ENCODE measurements at places on chromosomes 4 and X.

- no peak for DNase-seq
Measured at GRCh38 chrX:155577682-155578081, 35.1 kb downstream of the TMLHE start.

DNA sequence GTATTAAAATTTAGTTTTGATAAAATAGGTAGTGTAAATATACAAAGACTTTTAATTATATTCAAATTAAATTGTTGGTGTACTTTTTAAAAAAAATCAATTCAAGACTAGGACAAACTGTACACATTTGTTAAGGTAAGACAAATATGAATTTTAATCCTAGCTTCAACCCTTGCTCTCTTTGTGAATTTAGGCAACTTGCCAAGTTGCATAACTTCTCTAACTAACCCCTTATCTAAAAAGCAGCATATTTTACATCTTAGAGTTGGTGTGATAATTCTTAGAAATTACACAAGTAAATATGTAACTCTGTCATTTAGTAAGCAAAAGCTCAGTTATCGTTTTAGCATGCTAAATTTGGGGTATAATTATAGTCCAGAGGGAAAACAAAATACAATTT lies 78.1 kb upstream of the FSTL5 start:
- no peak for DNase-seq

DNA sequence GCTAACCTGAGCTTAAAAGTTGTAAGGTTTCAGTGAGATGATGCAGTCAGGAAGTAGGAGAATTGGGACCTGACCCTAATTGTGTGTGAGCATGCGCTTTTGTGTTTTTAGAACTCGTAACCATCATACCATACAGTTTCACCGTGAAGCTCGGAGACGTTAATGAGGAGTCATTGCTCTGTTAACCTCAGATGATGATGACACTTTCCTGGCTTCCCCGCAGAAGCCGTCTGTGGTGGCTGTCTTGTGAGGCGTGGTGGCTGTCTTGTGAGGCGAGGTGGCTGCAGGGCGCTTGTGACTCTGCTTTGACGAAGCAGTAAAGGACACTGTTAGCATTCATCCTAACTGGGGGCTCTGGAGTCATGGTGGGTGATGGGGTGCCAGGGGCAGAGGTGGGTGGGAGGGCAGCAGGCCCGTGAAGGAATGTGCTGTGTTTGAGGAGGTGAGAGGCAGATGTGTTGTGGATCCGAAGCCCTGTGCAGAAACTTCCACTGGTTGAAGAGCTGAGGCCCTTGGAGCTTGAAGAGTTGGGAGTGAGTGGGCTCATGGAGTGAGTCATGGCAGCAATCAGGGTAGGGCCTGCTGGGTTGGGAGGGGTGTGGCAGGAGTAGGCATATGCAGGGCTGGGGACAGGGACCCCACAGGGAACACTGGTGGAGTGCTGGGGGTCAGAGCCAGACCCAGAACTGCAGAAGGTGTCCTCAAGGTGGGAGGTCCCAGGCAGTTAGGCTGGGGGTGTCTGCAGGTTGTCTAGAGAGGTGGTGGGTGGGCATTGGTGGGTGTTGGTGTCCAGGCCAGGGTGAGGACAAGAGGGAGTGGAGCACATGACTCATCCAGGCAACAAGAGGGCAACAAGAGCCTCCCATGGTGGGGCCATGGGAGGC lies 57.4 kb downstream of the NSD2 start:
- DNase-seq, result no peak

- DNase-seq, result no peak
Measured at GRCh38 chrX:118558926-118559325, 63.3 kb downstream of the DOCK11 start.

DNA sequence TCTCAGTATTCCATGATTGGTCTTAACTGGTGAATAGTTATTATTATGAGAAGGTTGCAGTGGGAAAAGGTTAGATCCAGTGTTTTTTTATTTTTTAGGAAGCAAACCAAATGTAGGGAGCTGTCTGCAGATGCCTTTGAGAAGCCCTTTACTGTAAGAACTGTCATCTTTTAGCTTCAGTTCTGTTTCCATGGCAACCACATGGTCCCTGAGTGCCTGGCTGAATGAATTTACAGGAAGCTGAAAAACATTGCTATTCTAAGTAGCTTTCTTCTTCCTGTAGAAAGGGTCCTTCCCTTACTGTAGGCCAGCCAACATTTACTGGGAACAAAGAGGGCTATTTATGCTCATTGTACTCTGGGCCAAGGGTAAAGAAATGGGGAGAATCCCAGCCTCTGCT lies 103.3 kb downstream of the DCLK2 start:
- DNase-seq, result no peak

DNA sequence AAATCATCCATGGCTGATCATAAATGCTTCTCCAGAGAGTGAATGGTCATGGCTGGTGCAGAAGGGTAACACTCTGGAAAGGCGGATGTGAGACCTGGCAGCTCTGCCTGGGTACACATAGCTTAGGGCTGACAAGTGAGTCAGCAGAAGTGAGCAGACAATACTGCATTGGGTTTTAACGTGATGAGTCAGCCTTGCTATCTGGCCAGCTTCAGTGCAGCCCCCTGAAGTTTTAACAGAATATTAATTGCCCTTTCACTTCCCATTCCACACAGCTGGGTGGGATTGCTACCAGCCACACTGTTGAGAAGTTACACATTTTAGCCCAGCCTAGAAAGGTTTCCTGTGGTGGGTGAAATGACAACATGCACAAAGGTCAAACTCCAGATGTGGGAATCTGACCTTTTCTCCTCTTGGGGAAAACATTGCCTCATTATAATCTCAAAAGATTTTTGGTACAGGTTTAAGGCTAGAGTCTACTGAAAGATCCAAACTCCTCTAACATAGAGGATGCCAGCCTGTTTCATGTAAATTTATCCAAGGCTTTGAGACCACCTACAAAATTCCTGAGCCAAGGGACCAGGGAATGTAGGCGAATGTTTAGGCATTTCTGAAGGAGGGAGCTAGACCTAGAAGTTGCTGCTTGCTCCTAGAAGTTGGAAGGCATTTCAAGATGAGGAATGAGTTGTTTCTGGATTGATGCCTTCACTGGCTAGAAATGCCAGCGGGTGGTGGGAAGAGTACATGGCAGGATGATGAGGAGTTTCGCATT lies 230.3 kb upstream of the PGRMC2 start:
- peak; percentile 56 for DNase-seq

DNA sequence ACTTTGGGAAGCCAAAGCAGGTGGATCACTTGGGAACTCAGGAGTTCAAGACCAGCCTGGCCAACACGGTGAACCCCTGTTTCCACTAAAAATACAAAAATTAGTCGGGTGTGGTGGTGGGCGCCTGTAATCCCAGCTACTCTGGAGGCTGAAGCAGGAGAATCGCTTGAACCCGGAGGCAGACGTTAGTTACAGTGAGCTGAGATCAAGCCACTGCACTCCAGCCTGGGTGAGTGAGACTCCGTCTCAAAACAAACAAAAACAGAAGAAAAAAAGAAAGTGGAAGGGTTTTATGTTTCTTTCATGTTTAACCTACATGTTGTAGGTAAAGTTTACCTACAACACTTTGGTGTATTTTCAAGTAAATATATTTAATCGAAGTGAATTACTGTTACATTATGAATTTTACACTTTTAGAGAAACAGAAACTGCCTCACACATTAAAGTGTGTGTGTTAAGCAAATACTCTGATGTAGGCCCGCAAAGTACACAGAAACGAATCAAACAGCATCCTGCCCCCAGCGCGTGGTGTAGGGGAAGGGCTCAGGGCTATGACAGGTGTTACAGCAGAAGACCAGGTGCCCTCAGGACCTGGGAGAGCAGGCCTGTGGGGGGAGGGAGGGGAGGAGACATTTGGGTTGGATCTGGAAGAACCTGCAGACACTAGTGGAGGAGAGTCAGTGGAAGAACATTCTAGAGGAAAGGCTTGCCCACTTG lies 39.0 kb downstream of the PTTG2 start:
- no peak for DNase-seq

GRCh38 chr4:86058621-86059020 lies 301.2 kb downstream of the MAPK10 start:
- no peak for DNase-seq

DNA sequence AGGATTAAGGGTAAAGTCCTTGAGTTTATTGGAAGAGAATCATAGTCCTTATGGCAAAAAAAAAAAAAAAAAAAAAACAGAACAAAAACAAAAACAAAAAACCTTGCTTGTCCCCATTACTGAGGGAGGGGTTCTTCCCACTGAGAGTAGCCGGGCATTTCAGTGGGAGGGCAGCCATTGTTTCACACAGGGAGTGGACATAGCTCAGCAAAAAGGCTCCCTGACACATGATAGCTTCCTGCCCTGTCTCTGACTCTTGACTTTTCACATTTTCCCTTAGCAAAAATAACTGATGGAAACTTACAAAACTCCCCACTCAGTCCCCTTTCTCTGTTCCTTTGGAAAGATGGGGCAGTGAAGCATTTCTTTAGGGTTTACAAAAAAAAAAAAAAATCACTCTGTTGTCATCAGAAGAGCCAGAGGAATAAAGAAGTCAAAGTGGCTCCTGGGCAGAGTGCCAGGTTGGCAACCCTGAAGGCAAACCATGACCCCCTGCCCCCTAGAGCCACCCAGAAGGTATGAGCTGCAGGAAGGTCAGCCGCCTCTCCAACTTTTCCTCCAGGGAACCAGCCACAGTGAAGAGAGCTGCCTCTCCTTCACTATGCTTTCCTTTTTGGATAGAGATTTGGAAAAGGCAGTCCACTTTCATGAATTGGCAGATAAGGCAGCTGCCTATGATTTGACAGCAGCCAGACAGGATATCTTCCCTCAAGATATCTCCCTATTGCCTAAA lies 170.6 kb downstream of the KDR start:
- peak; percentile 48 for DNase-seq

GRCh38 chrX:70434914-70435586 lies 9.6 kb upstream of the DLG3 start:
- peak; percentile 54 for DNase-seq

GRCh38 chrX:151825007-151825406 lies 87.7 kb upstream of the MAGEA4 start:
- no peak for DNase-seq

- no peak for DNase-seq
Measured at GRCh38 chr4:31793907-31794306, 1073.7 kb downstream of the PCDH7 start.

DNA sequence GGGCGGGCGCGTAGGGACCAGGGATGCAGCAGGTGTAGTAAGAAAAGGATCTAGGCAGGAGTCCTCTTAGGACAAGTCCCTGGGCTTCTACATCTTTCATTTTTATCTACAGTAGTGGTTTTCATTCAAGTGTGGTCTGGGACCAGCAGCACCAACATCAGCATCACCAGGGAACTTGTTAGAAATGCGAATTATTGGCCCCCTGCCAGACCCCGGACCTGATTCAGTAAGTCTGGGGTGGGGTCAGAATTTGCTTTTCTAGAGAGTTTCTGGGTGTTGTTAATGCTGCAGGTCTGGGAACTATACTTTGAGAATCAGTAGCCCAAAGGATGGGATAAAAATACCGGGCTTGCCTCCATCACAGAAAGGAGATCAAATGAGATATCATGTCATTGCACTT lies 1.3 kb upstream of the PCYT1B start:
- DNase-seq, result no peak

GRCh38 chrX:53421125-53421524 lies 1.3 kb downstream of the SMC1A start:
- DNase-seq, result no peak

- no peak for DNase-seq
Measured at GRCh38 chr4:39719804-39720580, 22.1 kb downstream of the UBE2K start.

GRCh38 chrX:135425026-135425965 lies 3.6 kb downstream of the SMIM10L2A start:
- no peak for DNase-seq

DNA sequence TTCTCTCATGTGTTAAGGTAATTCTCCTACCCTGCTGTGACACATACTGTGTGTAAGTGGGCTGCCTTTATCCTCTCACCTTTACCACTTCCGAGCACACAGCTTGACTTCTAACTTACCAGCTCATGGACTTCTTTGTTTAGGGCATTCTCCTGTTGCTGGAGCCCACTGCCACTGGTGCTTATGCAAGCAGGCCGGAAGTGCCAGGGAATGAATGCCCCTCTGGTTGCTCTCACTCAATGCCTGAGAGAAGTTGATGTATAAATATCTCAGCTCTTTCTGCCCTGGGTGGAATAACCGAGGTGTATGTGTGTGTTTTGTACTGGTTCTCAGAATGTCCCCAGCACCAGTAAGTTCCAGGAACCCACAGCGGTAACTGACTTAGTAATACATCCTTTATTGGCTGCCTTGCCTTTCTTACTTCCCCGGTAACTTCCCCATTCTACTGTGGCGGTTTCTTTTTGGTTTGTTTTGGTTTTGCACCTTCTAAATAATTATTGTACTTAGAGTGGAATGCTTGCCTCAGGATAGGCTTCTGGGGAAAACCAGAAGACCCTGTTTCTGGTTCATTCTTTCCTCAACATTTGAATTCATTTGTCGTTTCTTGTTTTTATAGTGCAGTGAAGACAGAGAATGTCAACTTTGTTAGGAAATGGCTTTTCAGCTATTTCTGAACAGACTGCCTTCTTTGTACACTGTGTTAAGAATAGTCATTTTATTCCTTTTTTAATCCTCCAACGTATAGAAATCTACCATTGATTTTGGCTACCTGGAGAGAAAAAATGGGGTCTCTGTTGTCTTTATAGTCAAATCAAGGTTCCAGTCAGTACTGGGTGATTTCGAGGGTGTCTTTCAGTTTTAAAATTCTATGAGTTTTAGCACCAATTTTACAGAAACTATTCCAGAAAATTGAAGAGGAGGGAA lies 45.4 kb downstream of the CXorf58 start:
- DNase-seq, result no peak

GRCh38 chr4:138037696-138038095 lies 204.5 kb downstream of the SLC7A11 start:
- no peak for DNase-seq

DNA sequence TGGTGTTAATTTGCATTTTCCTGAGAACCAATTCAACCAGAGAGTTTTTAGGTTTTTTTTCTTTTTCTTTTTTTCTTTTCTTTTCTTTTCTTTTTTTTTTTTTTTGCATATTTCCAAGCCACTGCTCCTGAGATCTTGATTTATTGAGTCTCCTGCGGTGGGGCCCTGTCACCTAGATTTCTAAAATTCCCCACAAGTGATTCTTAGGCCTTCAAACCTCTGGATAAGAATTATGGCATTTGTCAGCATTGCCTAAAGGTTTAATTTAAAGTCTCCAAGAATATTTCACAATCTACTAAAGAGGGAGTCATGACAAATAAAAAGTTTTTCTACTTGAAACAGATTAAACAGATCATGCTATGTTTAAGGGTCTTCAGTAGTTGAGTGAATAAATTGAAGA lies 84.9 kb downstream of the GAB1 start:
- no peak for DNase-seq
